ENCODE measurements at places on chromosomes 13 and 19.

DNA sequence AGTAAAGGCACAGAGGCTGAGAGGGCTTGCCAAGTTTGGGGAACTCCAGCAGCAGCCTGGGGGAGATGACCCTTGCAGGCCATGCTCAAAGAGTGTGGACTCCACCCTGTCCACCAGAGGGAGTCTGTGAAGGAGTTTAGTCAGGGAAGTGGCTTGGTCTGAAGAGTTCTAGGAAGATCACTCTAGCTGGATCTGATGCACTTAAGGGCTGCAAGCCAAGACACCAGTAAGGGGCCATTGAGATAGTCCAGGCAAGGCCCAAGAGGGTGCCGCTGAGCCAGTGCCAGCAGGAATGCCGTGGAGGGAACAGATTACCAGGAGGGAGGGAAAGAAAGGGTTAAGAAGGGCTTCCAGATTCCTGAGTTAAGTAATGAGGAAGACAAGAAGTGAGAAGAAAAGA, 68.7 kb downstream of the ZAR1L start:
- DNase-seq = peak; percentile 62

GRCh38 chr13:100399455-100399854, 189.1 kb downstream of the GGACT start:
- DNase-seq = no peak

GRCh38 chr13:112742583-112742982, 52.7 kb downstream of the ATP11A start:
- no peak for DNase-seq

- no peak for DNase-seq
Measured at GRCh38 chr19:58304748-58305064, 471 bp upstream of the ERVK3-1 start.

Data from germinal center (tissue), 1 donor.